ENCODE measurements at places on chromosomes 5 and 9.

DNA sequence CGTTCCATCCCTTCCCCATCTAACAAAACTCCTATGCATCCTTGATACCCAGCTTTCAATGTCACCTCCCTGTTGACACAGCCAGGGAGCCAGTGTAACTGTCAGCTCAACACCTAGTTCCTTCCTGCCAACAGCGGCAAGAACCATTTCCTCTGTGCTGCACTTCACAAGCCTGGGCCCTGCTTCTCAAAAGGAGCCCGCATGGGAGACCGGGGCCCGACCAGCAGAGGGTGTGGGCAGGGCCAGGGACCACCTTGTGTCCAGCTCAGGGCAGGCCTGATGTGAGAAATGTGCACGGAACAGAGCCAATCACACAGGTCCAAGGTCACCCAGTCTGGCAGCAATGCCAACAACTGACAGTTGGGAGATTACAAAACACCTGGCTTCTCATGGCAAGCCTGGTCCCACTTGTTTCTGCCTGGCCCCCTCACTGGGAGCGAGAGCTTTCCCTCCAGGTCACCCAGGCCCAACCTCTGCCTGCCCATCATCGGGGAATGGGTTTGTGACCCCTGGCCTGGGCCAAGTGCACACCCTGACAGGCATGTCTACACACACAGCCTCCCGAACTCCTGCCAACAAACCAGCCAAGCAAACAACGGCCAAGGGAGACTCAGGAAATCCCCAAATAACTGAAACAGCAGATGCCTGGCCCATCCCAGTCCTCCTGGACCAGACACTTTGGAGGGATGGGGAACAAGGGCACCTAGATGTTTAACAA is 3.1 kb downstream of the RNF44 start:
- DNase-seq = no peak

GRCh38 chr9:89988458-89988857 is 383.6 kb downstream of the GADD45G start:
- DNase-seq = no peak

DNA sequence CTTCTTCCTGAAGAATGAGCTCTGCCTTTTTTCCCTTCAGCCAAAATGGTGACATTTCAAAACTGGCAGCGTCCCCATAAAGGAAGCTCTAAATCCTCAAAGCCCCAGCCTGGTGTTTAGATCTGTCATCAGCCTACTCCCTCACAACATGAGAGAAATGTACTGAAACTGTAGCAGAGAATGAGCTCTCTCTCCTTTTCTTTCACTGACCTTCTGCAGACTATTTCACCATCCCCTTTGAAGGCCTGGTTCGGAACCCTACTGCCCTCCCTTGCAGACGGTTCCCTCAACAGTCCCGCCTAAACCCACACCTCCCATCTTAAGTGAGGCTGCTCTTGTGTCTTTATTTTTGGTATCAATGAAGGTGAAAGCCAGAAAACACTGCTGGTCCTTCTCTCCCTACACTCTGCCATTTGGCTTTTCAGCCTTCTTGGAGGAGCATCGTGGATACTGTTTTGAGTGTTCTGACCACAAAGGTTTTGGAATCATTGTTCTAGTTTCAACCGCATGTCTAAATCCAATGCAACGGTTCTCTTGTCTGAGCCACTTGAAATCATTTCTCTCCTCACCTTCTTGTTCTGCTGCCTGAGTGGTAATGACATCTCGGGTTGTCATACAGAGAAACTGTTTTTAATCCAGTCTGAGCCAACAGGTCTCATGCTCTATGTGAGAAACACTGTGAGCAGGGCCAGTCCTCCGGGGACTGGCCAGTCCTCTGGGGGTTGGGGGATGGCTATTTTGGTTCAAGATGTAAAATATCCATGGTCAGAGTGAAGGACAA is 39.0 kb downstream of the ITK start:
- DNase-seq = no peak

DNA sequence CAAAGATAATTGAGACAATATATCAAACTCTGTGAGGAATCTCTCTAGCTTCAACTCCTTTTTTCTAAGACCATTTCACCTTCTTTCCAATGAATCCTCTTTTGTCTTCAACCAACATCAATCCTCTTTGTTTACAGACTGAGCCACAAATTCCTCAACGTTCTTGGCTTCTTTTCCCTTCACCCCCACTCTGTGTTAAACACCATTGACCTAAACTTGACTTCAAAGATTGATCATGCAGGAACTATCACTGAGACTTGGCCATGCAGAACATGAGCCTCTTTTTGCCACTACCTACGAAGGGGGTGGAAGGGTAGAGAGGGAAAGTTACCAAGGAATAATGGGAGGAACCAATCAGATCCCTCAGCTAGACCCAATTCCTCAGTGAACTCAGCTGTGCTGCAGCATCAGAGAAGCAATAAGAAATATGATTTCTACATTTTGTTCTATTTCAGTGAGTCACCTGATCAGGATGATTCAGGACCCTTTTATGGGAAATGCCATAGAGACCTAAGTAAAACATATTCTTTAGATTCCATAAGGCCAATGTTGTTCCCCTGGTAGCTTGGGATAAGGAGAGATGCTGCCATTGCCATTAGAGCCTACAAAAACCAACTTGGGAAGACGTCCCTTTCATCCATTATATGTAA is 187.7 kb upstream of the RGMB start:
- DNase-seq = no peak
